ENCODE measurements at places on chromosomes 3 and 15. TPM values are rescaled to one million over a fixed set of nuclear protein-coding genes. Genes with fewer than 3 reads are reported as not detected.

The CDHR4 gene
- total RNA-seq = 0.43 TPM

The CCR1 gene
- 1.5 TPM for total RNA-seq

The LDHAL6B gene
- total RNA-seq = not detected

The MYO5C gene
- 0.16 TPM for total RNA-seq

The CILP gene
- 0.79 TPM for total RNA-seq

The NR2F2 gene
- total RNA-seq = 13.2 TPM

The TMEM266 gene
- 0.17 TPM for total RNA-seq

All from bronchial smooth muscle cell (primary cell).